Neural cell (in vitro differentiated cells): ENCODE measurements at places on chromosomes 7 and 10. TPM values are rescaled to one million over a fixed set of nuclear protein-coding genes. Genes with fewer than 3 reads are reported as not detected.

The ZNF804B gene
- 0.32 and 0.37 TPM in 2 replicates for polyA plus RNA-seq

The FFAR4 gene
- not detected in 2 replicates for polyA plus RNA-seq

The DUSP5 gene
- 1.2 and 2.2 TPM in 2 replicates for polyA plus RNA-seq

The ACSL5 gene
- not detected in 2 replicates for polyA plus RNA-seq

The GIMAP6 gene
- not detected in 2 replicates for polyA plus RNA-seq

The LBX1 gene
- polyA plus RNA-seq, result 0.08 TPM in 1 of 2 replicates, not detected in the other

The CPED1 gene
- polyA plus RNA-seq, result not detected in 2 replicates

The ADAM8 gene
- polyA plus RNA-seq, result 6.4 and 7.2 TPM in 2 replicates

The VIPR2 gene
- 0.51 and 1.0 TPM in 2 replicates for polyA plus RNA-seq

The TYW1B gene
- 0.97 and 1.5 TPM in 2 replicates for polyA plus RNA-seq

The ENTPD1 gene
- polyA plus RNA-seq, result 0.14 and 0.57 TPM in 2 replicates

The SH2D4B gene
- 1.4 and 1.6 TPM in 2 replicates for polyA plus RNA-seq

The CHAT gene
- not detected in 2 replicates for polyA plus RNA-seq

The TMEM196 gene
- polyA plus RNA-seq, result 30.3 and 35.7 TPM in 2 replicates

The CALML5 gene
- not detected in 2 replicates for polyA plus RNA-seq

The MYL10 gene
- not detected in 2 replicates for polyA plus RNA-seq

The LLCFC1 gene
- not detected in 2 replicates for polyA plus RNA-seq

The TEX47 gene
- polyA plus RNA-seq, result not detected in 2 replicates

The PAX2 gene
- not detected in 2 replicates for polyA plus RNA-seq

The CHST15 gene
- 0.78 and 0.79 TPM in 2 replicates for polyA plus RNA-seq

The FAM131B gene
- 45.9 and 58.5 TPM in 2 replicates for polyA plus RNA-seq

The PRSS37 gene
- polyA plus RNA-seq, result not detected in 2 replicates

The SFTPA1 gene
- polyA plus RNA-seq, result not detected in 2 replicates

The CLCN1 gene
- polyA plus RNA-seq, result 0.20 TPM in 1 of 2 replicates, not detected in the other

The CPN1 gene
- polyA plus RNA-seq, result not detected in 2 replicates

The GPNMB gene
- not detected in 2 replicates for polyA plus RNA-seq

The ABCB1 gene
- polyA plus RNA-seq, result 1.6 and 6.1 TPM in 2 replicates

The STEAP1 gene
- polyA plus RNA-seq, result not detected in 2 replicates

The FLNC gene
- polyA plus RNA-seq, result 0.36 and 0.60 TPM in 2 replicates

The SFRP4 gene
- not detected in 2 replicates for polyA plus RNA-seq

The PAX4 gene
- not detected in 2 replicates for polyA plus RNA-seq

The PCBD1 gene
- 15.8 and 21.6 TPM in 2 replicates for polyA plus RNA-seq

The SPDYE2B gene
- polyA plus RNA-seq, result not detected in 2 replicates

The CTBP2 gene
- polyA plus RNA-seq, result 59.5 and 67.6 TPM in 2 replicates

The ELOVL3 gene
- polyA plus RNA-seq, result not detected in 2 replicates

The GAD2 gene
- 192 and 200 TPM in 2 replicates for polyA plus RNA-seq

The NPSR1 gene
- not detected in 2 replicates for polyA plus RNA-seq

The FGFBP3 gene
- polyA plus RNA-seq, result 35.9 and 39.5 TPM in 2 replicates

The ACSM6 gene
- polyA plus RNA-seq, result not detected in 2 replicates

The INMT gene
- polyA plus RNA-seq, result 0.66 TPM in 1 of 2 replicates, not detected in the other

The GIMAP2 gene
- not detected in 2 replicates for polyA plus RNA-seq

The OGDHL gene
- 40.7 and 46.7 TPM in 2 replicates for polyA plus RNA-seq

The PAPOLB gene
- 0.05 and 0.10 TPM in 2 replicates for polyA plus RNA-seq

The NEUROD6 gene
- not detected in 2 replicates for polyA plus RNA-seq

The HPSE2 gene
- not detected in 2 replicates for polyA plus RNA-seq

The DLX5 gene
- 40.5 and 44.6 TPM in 2 replicates for polyA plus RNA-seq

The PSTK gene
- polyA plus RNA-seq, result 21.0 and 27.1 TPM in 2 replicates

The NEURL1 gene
- polyA plus RNA-seq, result 12.3 and 15.7 TPM in 2 replicates

The DBNL gene
- 124 and 136 TPM in 2 replicates for polyA plus RNA-seq

The KEL gene
- polyA plus RNA-seq, result 0.96 and 2.2 TPM in 2 replicates

The HBP1 gene
- polyA plus RNA-seq, result 30.7 and 37.7 TPM in 2 replicates

The SPRN gene
- 0.28 and 1.1 TPM in 2 replicates for polyA plus RNA-seq
